ENCODE measurements at places on chromosomes 16 and 17.

- peak; percentile 67 for DNase-seq
These were observed 28.0 kb downstream of the ZCCHC14 start for GRCh38 chr16:87464691-87465300.

DNA sequence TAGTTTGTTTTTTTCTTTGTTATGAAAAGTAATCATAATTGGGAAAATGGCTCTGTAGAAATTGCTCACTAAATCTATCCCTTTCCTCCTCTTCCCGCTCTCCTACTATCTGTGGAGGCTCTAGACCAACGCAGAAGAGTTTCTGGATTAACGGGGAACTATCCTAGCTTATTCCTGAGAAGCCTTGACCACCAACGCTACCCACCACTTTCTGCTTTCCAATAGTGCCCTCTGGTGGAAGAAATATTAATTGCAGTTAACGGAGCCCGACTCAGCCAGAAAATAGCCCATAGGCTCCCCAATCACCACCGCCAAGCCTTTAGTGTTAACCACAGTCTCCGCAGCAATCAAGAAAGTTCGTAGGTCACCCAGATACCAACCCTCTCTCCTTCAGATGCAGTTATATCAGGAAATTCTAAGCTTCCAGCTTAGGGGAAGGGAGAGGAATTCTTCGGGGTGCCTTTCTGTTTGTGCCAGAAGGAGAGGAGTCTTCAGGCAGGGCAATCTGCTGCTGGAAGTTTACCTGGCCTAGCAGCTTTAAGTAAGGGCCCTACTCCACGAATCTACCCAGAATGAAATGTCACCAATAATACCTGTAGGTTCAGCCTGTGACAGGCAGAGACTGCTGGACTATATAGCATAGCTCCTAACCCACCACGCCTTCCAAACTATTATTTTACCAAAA is 23.0 kb upstream of the NSRP1 start:
- DNase-seq, result no peak

DNA sequence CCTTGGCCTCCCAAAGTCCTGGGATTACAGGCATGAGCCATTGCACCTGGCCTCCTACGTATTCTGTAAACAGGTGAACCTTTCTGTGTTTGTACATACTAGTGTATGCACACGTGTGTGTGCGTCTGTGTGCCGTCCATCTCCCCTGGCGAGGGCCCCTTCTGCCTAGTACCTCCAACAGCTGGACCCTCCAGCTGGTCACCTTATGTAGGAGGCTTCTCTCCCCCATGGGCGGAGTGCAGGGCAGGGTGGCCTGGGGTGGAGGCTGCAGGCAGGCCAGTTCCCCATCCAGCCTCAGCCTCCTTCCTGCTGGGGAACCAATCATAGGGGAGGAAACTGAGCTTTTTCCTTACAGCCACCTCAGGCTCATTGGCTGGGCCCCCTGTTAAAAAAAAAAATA is 24.4 kb upstream of the DOC2B start:
- no peak for DNase-seq

GRCh38 chr16:3214904-3215600 is 19.9 kb downstream of the ZNF200 start:
- no peak for DNase-seq

DNA sequence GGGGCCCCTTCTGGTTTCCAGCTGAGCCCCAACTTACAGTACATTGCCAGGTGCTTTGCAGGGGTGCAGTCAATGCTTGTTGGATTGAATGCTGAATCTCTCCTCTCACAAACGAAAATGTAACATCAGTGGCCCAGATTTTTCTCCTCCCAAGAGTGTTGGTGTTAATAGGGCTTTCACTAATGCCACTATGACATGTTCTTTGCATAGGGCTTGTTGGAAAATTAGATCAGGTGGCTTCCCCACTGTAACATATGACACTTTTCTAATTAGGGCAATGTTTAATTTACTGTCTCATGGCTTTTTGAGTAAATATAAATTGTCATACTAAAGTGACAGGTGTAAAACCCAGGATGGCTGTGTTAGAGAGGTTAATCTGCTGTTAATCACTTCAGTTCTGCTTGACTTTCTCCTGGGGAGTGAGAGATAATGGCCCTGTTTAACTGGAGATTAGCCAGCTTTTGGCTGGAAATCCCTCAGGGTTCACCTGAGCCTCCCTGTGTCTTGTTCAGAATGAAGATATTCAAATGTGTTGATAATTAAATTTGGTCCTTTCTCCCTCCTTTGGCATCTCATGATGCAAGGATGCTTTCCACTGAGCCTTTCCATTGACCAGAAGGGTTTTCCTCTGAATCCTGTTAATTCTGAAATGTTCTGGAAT is 502.3 kb downstream of the RBFOX1 start:
- DNase-seq, result no peak

- no peak for DNase-seq
These were observed 263.4 kb downstream of the CPPED1 start for GRCh38 chr16:12540290-12540689.

- no peak for DNase-seq
These were observed 55.0 kb downstream of the ZNF423 start for GRCh38 chr16:49800876-49801275.

DNA sequence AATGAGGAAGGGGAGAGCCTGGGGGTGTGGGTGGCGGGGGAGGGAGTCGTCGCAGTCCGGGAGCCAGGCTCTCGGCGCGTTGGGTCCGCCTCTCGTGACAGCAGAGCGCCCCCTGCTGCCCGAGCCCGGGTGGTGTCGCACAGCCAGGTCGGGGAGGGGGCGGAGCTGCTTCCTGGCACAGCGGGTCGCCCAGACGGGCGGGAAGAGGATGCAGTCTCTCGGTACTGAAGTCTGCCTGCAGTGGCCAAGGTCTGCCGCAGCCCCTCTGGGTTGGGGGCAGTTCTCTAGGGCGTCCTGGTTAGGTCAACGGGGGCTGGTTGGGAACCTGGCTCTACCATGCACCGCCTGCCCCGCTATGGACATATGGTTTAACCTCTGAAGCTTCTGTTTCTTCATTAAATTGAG is 38.2 kb upstream of the CCDC182 start:
- no peak for DNase-seq

DNA sequence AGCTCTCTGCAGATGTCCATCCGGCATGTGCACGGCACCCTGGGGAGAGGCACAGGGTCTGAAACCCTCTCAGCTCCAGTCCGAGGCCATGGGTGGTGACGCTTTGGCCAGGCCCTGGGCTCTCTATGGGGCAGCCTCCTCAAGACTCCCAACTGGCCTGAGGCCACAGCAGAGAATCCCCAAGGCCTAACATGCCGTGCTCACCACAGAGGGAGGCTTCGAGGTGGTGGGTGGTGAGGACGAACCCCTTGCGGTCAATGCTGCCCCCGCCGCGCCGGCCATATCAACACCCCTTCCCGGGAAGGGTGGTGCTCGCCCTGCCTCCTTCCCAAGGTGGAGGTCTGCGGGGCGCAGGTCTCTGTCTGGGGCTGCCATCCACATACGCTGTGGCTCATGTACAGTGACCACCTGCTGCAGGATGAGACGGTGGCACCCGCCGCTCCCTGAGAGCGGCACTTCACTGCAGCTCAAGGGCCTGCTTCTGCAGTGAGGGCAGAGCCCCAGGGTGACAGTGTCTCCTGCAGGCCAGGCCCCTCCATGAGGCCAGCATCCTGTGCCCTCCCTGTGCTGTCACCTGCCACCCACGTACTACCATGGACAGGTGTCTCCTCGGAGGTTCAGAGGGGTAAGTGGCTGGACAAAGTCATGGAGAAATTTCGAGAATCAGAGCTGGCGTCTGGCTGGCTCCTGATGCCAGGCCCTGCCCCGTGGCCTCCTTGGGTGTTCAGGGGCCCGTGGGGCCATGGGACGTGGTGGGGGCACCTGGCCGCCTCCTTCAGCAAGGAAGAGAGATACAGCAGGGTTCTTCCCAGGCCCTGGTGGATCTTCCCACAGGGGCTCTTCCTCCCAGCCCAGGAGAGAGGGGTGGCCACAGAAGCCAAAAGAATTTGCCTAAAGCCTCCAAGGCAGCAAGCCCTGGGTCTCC is 54.6 kb upstream of the ACSF3 start:
- no peak for DNase-seq

- DNase-seq, result no peak
These were observed 170.3 kb downstream of the SLC39A11 start for GRCh38 chr17:72922219-72922618.

GRCh38 chr17:17820463-17821158 is 16.2 kb downstream of the SREBF1 start:
- DNase-seq, result no peak

- no peak for DNase-seq
These were observed 91.7 kb downstream of the MYH11 start for GRCh38 chr16:15765116-15765515.

DNA sequence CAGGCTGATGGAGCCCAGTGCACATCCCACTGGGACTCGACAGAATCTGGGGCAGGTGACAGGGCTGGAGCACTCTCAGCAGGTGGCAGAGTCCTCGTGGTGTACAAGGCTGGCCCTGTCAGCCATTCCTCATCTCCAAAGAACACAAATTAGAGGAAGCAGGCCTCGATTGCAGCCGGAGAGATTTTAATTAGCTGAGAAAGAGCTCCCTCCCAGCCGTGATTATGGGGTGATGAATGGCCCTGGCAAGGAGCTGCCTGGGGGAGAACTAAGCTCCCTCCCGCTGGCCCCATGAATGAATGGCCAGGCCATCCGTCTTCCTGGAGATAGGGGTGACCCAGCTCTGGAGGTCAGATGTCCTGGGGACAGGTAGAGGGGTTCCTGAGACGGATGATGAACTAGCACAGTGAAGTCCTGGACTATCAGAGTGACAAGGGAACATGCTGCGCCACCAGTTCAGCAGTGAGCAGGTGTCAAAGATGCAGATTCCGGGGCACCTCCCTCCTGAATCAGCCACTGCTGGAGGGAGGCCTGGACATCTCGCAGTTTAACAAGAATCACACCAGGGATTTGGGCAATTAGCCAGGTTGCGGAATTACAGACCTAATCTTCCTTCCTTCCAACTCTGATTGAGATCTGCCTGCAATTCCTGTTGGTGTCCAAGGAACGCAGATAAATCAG is 35.5 kb downstream of the PIMREG start:
- no peak for DNase-seq

GRCh38 chr17:56030009-56030624 is 123.2 kb upstream of the ANKFN1 start:
- DNase-seq, result no peak
